ENCODE measurements at places on chromosomes 5 and 9.
A peak's percentile ranks its signal among the peaks of the same experiment; 100 is the strongest.

DNA sequence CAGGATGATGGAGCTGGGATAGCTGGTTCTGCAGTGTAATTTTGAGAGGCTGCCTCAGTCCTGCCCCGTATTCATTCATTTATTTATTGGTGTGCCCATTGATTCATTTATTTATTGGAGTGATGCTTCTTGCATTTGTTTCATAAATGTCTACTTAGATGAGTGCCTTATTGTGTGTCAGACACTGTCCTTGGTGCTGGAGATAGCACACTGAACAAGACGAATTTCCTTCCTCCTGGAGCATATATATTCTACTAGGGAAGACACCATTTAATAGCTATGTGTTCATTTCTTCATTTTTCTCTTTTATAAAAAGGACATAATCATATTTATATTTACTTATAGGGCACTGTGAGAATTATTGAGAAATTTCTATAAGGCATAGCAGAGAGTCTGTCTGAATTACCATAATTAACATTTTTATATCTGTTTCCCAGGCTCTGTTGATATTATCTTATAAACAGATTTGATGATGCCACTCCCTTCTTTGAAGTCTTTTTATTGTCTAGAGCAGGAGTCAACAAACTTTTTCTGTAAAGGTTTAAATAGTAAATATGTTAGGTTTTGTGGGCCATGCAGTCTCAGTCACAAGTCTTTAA, 433.9 kb upstream of the ZNF608 start:
- DNase-seq: no peak

- DNase-seq: no peak
Measured at GRCh38 chr5:107286447-107287098, 384.2 kb downstream of the EFNA5 start.

DNA sequence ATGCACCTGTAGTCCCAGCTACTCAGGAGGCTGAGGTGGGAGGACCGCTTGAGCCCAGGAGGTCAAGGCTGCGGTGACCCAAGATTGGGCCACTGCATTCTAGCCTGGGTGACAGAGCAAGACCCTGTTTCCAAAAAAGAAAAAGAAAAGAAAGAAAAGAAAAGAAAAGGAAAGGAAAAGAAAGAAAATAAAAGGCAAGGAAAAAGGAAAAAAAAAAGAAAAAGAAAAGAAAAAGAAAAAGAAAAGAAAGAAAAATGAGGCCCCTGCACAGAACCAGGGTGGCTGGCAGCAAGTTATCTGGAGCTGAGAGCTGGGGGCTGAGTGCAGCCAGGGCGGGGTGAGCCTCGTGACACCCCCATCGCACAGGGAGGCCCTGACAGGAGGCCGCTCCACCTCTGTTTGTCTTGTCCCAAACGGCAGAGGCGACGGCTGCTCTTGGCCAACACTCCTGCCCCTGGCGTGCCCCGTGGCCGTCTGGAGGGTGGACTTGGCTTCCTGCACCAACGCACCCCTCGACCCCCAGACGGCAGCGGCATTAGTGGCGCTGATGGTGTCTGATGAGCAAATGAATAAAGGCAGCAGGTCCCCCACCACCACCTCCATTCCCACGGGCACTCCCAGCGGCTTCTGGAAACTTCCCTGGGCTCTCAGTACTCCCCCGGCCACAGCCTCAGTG, 16.7 kb downstream of the EXD3 start:
- DNase-seq: no peak

DNA sequence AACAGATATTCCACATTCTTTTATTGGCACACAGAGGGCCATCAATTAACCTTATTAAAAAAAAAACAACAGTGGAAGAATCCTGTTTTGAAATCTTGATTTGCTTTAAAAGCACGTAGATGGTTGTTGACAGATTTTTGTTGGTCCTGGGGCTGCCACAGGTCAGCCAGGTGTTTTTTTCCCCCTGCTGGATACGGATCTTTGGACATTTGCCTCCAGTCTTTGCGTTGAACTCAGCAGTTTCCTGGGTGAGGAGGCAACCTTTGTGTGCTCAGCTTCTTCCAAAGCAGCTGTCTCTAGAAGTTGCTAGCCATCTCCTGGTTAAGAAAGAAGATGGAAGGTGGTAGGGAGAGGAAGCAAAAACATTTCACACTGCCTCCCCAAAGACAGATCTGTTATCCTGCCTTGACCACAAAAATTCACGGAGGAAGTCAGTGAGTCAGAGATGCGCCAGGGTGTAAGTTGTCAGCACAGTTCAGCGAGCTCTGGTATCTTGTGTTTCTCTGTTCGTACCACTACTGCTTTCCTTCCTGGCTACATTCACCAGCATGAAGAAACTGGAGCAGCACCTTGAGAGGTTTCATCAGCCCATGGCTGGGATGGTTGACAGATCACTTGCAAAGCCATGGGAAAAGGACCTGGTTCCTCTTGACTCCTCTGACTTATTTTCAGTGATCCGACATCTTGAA, 207.3 kb downstream of the ARHGAP26 start:
- DNase-seq: no peak

DNA sequence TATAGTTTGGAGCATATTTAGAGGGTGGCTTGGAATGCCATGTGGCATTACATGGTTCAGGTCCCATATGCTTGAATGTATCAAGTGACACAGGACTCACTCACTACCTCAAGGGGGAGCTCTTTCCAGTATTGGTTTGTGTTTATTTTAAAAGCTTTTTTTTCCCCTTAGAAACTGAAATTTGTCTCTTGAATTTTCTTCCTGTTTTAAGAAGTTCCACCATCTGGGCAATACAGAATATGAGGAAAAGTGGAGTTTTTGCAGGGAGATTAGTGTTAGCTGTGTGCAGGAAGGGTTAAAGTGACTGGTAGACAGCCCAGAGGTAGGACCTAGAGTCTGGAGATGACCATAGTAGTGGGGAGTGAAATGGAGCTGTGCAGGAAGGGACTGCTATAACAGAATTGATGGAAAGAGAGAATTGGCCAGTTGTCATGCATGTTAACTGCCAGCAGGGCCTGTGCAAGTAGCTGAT, 36.6 kb downstream of the CTNNA1 start:
- DNase-seq: no peak

- peak; percentile 47 for DNase-seq
Measured at GRCh38 chr5:157718519-157718918, 12.7 kb upstream of the THG1L start.

DNA sequence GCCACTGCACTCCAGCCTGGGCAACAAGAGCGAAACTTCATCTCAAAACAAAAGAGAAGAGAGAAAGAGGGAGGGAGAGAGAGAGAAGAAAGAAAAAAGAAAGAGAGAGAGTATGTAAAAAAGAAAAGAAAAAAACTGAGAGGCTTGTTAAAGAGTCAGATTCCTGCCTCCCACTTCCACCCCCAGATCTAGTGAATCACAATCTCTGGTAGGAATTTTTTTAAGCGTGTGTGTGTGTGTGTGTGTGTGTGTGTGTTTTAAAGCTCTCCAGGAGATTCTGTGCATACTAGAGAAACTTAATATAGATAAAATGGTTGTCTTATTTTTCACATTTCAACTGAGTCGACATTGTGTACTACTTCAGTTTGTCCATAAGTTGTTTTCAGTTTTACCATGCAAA, 32.0 kb downstream of the SAR1B start:
- DNase-seq: no peak

GRCh38 chr5:71629950-71630349, 42.8 kb downstream of the MCCC2 start:
- DNase-seq: no peak

DNA sequence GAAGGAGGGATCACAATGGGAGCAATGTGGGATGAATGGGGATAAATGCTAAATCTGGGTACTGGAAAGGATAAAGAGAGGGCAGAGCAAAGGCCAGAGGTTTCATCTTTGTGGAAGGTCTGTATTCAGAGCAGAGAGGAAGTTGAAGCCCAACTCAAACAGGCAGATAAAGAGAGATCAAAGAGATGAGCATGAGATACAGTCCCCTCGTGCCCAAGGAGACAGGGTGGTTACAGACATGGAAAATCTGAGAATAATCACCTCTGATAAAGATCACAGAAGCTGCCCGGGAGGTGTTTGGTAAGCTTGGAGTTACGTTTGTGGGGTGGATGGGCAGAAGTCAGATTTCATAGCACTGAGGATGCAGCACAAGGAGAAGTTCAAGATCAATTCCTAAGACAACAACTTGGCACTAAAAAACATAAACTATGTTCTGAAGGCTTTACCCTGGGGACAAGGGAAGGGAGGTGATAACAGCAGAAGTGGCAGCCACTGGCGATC, 459 bp upstream of the ERAP2 start:
- DNase-seq: no peak

DNA sequence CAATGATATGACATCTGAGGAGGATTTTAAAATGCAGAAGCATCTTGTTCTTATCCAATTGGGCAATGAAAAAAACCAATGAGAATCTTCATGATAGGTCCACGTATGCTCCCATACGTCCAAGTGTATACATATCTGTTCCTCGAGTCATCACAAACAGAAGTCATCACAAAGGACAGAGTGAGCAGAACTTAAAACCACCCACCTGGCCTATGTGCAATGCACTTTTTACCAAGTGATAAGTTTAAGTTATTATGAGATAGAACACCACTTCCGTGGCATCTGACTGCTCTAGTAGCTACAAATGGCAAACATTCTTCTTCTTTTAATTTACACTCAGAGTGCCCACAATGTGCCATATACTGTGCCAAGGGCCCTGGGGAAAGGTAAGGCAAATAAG, 82.4 kb downstream of the PPP2R2B start:
- DNase-seq: no peak

DNA sequence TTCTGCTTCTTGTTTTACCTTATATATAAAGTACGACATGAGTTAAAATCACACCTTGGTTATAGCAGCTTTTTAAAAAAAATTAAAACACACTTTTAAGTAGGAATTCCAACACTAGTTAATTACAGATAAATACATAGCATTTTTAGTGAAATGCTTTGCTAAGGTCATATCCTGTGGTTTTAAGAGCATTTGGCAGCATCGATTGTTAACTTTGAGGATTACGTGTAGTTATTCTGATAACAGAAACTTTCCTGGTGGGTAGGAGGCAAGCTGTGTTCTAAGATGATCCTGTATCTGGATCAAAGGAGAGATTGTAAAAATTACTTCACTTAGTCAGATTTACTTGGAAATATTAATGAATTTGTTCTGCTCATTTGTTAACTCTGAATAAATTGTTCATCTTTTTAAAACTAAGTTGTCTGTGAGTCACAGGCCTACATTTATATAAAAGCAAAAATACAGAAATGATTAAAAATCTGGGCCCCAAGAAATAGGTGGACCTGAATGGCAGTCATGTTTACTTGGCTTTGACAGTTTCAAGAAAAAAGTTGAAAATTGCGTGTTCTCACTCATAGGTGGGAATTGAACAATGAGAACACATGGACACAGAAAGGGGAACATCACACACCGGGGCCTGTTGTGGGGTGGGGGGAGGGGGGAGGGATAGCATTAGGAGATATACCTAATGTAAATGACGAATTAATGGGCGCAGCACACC, 58.3 kb downstream of the TRIO start:
- no peak for DNase-seq

- DNase-seq: no peak
Measured at GRCh38 chr5:126562823-126563222, 32.2 kb downstream of the ALDH7A1 start.

DNA sequence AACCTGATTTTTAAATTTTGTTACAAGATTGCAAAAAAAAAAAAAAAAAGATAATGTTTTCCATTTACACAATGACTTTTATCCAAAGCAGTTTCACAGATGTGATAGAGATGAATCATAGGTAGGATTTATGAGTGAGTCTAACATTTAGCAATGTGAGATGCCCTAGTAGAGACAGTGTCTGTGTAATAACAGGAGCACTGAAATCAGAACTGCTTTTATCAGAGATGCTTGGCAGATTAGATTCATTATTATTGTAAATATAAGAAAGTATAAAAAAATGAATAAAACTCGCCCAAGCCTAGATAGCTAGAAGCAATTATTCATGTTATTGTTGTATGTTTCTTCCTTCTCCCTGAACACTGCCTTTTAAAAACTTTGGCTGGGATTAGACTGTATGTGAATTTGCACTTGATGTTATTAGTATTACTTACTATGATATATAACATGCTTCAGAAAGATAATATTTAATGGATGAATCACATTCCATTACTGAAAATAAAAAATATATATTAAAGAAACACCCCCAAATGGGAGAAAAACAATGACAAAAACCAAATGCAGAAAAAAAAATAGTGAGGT, 567.3 kb upstream of the KLF4 start:
- DNase-seq: peak; percentile 49

DNA sequence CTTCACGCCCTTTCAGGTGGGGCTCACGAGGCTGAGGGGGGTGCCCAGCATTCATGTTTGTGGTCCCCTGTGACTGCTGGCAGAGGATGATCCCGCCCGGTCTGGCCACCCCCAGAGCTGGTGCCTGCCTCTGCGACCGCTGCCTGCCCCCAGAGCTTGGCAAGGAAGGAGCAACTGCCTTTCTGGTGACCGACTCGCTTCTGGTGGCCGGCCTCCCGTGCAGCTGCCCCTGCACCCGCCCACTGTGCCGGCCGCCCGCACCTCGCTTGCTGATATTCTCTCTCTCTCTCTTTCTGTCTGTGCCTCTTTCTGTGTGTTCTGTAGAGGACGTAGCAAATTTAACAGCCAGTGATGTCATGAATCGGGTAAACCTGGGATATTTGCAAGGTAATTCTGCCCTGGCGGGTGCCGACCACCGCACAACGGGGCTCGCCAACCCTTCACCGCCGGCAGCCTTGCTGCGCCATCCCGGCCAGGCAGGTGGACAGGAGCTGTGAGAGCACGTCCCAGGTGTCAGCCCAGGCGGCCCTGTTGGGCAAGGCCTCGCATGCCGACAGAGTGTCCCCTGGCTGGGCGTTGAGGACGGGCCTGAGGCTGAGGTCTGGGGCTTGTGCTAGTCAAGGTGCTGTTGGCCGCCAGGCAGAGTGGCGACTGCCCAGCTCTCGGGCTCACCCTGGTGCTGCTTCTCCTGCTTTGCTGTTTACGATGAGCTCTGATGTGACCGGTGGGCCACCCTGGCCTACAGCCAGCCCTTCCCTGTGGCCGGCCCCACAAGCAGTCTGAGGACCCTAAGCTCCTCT, 86.0 kb downstream of the KCNT1 start:
- no peak for DNase-seq

GRCh38 chr9:14547245-14548060, 145.8 kb downstream of the ZDHHC21 start:
- no peak for DNase-seq

DNA sequence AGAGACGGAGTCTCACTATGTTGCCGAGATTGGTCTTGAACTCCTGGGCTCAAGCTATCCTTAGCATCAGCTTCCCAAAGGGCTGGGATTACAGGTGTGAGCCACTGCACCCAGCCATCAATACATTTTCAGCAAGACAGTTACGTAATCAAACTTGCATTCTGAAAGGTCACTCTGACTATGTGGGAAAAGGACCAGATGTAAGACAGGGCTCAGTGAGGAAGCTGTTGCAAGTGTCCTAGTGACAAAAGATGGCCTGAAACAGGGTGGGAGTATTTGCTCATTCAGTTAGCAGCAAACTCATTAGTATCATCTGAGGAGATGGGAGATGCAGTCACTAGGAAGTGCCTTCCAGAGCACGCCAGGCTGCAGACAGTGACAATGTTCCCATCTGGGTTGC, 16.9 kb downstream of the MED27 start:
- DNase-seq: no peak

GRCh38 chr9:2291980-2292704, 277.0 kb downstream of the SMARCA2 start:
- DNase-seq: no peak
